Calu3 (cell line): ENCODE measurements at places on chromosomes 7 and 10. TPM values are rescaled to one million over a fixed set of nuclear protein-coding genes. Genes with fewer than 3 reads are reported as not detected.

Gene C10orf105
- not detected in 2 replicates for total RNA-seq

Gene WNT8B
- 0.17 TPM in 1 of 2 replicates, not detected in the other for total RNA-seq

GRCh38 chr7:116354171-116354545, 143.8 kb downstream of the TES start:
- no peak for DNase-seq

- DNase-seq = no peak
Measured at GRCh38 chr7:148541891-148542504, 48.6 kb upstream of the C7orf33 start.

DNA sequence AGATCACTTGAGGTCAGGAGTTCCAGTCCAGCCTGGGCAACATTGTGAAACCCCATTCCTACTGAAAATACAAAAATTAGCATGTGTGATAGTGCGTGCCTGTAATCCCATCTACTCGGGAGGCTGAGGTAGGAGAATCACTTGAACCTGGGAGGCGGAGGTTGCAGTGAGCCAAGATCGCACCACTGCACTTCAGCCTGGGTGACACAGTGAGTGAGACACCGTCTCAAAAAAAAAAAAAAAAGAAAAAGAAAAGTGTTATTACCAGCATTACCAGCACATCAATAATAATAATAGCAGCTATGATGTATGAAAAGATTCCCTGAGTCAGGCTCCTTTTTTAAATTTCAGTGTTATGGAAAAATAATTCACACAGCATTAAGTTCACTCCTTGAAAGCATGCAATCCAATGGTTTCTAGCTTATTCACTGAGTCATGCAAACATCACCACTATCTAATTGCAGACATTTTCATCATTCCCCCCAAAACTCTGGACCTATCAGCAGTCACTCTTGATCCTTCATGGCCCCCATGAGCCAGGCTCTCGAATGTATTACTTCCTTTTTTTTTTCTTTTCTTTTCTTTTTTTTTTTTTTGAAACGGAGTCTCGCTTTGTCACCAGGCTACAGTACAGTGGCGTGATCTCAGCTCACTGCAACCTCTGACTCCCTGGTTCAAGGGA, 228.4 kb downstream of the FANK1 start:
- no peak for DNase-seq

DNA sequence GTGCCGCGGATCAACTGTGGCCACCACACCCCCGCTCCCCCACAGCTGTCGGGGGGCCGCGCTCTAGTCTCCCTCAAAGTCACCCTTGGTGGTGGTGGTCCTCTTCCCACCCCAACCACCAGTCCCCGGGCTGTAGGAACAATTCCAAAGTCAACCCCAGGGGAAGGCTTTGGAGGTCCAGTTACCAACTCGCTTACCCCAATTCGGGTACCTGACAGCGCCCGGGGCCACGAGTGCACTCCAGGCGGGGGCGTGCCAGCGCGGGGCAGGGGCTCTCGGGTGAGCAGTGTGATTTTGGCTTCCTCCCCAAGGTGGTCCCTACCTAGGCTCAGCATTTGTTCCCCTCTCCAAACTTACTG, 584 bp upstream of the ZMIZ1 start:
- DNase-seq = peak; percentile 47
